Activated CD4-positive, alpha-beta T cell treated with anti-CD3 and anti-CD28 coated beads, Interleukin-2, amount 50 U/mL, for 1 hour (primary cell): ENCODE measurements at places on chromosomes 1 and 21.

DNA sequence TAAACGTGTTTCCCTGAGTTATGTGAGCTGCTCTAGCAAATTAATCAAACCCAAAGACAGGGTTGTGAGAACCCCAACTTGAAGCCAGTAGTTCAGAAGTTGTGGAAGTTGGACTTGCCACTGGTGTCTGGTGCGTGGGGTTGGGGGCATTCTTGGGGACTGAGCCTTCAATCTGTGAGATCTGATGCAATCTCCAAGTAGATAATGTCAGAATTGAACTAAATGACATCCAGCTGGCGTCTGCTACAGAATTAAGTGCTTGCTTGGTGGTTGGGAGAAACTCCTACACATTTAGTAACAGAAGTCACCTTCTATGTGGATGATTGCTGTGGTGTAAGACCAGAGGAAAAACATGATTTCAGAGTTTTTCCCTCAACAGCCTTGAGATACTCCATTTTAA is 207.4 kb downstream of the FGGY start:
- DNase-seq = no peak

DNA sequence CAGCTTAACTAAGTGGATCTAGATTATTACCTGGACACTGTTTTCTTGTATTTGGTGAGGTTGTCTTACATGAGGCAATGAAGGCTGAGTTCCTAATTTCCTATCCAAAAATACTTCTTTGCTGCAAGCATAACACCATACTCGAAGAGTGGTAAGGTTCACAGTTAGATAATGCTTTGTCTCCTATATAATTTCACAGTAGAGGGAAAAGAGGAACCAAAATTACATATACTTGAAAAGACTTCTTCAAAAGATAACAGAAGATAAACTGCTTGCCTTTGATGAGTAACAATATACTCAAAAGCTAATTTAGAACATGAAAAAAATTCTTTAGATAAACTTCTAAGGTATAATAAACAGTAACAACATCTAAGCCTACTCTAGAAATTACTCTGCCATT is 20.4 kb downstream of the USP33 start:
- DNase-seq = no peak

- DNase-seq = no peak
These were observed 12.8 kb downstream of the SMAP2 start for GRCh38 chr1:40386359-40386723.

- DNase-seq = no peak
These were observed 90.1 kb downstream of the TENT5C start for GRCh38 chr1:117695796-117696490.

- no peak for DNase-seq
These were observed 49.8 kb downstream of the ADGRL2 start for GRCh38 chr1:81850495-81850894.

- DNase-seq = no peak
These were observed 12.7 kb downstream of the CFAP298 start for GRCh38 chr21:32599526-32599925.

- no peak for DNase-seq
These were observed 430 bp downstream of the FAM167B start for GRCh38 chr1:32247452-32247851.

GRCh38 chr1:165075725-165076370 is 280.7 kb downstream of the LMX1A start:
- DNase-seq = no peak

- DNase-seq = no peak
These were observed 5.3 kb upstream of the FCER1A start for GRCh38 chr1:159296706-159297375.

DNA sequence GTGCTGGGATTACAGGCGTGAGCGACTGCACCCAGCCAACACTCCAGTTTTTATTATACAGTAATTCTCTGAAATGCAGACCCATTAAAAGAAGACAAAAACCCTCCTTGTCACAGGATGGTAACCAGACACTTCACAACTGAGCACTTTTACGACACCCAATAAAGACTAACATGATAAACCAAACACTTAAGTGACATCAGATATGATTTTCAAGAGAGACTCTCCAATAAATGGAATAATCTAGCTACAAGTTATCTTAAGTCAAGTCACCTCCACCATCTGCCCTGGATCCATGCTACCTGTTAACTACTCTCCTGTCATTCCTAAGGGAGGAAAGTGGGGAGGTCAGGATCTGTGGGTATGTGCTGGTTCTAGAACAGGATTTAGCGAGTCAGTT is 5.6 kb downstream of the GNG12 start:
- DNase-seq = no peak

DNA sequence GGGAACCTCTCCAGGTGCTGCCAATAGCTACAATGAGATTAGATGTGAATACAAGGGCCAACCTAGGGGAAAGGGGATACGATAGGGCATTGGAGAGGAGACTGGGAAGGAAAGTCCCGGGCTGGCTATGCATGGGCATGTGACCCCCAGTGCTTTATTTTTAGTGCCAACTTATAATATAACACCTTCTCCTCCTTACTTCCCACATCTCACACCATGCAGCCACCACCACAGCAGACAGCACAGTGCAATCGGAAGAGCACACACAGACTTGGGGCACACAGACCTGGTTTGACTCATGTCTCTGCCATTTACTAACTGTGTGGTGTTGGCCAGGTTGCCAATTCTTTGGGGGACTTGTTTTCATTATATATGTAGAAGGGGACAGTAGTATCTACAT is 85.4 kb downstream of the TOMM20 start:
- DNase-seq = no peak

DNA sequence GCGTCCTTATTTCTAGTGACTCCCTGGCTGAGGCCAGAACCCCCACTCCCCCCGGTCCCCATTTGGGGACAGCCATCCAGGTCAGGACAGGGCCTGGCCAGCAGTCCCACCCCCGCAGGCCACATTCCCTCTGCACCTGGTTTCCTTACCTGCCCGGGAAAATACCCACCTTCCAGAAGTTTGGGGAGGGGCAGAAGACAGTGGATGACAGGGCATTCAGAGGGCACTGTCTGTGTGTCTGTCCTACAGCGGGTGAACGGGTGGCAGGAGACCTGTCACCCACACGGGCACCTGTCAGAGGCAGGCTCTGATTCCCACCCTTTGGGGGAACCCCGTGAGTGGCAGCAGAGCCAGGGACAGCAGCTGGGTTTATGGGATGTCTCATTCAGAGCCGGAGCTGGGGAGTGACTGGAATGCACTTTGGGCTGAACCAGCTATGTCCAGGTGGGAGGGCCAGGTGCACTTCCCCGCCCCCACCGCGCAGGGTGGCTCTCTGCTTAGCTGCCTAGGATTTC is 2.0 kb downstream of the ARHGEF16 start:
- DNase-seq = no peak

- DNase-seq = no peak
These were observed 11.7 kb downstream of the NDC1 start for GRCh38 chr1:53826367-53826766.

GRCh38 chr1:84619383-84620102 is 45.3 kb upstream of the CTBS start:
- DNase-seq = no peak

- peak; percentile 22 for DNase-seq
These were observed 67.4 kb downstream of the ARHGEF10L start for GRCh38 chr1:17606826-17607440.

DNA sequence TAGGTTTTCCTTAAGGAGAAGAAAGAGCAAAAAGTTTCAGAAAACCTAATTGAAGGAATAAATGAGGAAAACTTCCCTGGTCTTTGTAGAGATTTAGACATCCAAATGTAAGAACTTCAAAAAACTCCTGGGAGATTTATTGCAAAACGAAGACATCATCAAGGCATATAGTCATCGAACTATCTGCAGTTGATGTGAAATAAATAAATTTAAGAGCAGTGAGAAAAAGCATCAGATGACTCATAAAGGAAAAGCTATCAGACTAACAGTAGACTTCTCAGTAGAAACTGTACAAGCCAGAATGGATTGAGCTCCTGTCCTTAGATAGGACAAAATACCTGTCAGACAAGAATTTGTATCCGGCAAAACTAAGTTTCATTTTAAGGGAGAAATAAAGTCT is 569.4 kb upstream of the ADAMTS5 start:
- no peak for DNase-seq

DNA sequence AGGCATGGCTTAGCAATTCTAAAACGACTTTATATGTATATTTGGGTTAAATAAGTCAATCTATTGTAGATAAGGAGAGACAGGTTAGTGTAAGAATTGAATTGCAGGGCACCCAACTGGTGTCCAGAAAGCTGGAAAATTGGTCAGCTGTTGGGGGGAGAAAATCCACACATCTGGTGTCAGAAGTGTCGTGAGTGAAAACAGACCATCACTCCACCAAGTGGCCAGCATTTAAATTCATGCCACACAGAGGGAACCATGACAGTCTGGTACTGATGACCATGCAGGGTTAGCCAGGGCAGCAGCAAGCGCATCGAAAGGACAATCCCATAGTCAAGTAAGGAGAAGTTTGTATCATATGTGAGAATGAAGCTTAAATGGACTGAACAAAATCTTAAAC is 11.7 kb downstream of the LAX1 start:
- no peak for DNase-seq

DNA sequence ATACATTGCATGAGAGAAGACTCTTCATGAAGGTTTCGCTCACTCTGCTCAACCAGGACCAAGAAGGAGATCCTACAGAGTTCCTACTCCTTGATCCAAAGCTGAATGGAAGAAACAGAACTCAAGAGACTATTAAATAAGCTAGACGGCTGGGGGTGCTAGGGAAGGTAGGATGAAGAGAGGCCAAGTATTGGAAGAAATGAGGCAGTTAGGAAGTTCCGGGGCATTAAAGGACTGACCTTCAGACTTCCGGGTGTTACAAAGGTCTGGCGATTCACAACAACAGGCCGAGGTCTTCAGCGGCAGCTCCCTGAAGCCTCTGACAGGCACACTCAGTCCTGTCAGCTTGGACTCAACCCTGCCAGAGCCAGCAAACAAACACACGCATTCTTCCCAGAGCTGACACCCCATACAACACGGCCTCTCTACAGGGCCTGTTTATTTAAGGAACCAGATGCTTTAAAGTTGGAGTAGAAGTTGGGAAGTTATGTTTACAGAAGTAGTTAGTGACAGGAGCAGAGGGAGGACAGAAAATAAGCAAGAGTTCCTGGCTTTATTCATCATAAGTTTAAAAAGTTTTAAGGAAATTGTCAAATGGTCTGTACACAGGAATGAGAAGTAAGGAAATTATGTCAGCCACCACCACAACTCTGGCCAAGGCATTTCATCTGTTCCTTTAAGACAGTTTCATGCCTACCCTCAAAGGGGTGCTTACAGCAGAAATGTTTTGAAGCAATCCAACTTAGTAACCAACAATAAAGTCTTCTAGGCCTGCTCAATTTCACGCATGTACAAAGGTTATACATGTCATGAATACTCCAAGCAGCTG is 4.7 kb downstream of the SORT1 start:
- DNase-seq = no peak

GRCh38 chr1:245687152-245687635 is 532.4 kb downstream of the KIF26B start:
- no peak for DNase-seq

- DNase-seq = no peak
These were observed 9.7 kb upstream of the TENT5C start for GRCh38 chr1:117596023-117596720.

GRCh38 chr1:116168277-116169032 is 57.3 kb downstream of the MAB21L3 start:
- DNase-seq = peak; percentile 86

- peak; percentile 81 for DNase-seq
These were observed at the start of gene EFNA4 for GRCh38 chr1:155063550-155064110. Gene EFNA4, plus strand, starts transcription at chr1:155063740. Its CDS starts 84 bp downstream, at chr1:155063824.

DNA sequence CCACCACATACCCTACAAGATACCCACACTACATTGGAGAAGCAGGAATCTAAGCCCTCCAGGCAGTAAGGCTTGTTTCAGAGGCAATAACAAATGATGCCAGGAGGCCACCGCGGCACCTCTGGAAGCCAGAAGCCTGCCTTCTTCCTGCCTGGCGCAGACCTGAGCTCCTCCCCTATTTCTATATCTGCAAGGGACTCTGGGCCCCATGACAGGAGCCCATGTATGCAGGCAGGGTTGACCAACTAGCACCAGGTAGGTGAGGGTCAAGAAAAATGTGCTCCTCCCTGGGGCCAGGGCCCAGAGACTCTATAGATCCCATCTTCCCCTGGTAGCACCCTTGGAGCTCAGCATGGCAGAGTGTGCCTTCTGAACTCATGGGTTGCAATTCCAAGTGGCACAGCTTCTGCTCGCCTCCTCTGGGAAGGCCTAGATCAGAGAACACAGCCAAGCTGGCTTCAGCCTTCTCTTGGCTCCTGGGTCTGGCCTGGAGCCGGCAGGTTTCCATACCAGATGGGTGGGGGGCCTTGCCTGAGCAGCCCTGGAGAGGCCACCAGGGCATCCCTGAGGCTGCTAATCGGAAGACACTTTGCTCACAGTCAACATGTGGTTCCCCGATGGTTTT is 85.1 kb downstream of the STUM start:
- DNase-seq = no peak

DNA sequence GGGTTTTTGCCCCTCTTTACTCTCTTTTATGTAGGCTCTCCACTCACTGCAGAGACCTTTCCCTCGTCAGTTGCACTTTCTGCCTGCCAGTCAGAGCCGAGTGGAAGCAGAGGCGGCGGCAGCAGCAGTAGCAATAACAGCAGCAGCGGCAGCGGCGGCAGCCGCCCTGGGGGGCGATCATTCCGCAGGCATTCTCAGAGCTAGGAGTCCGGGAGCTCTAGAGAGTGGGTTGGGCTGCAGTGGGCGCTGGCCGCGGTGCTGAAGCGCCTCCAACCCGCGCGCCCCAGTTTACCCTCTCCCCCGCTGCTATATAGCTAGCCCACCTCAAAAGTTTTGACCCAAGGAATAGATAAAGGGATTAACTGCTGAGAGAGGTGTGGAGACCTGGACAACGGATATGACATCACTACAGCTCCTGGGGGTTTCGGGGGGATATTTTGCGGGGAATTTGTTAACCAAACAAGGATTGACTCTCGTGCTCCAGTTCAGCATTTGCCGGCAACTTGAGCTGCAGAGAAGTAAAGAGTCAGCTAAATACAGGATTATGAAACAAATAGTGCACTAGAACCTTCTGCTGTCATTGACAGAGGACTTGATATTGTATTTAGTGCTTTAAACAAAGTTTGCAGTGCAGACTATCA is at the start of gene OLFM3:
Gene OLFM3 (minus strand): TSS at position 102 of the 641 bp plus-strand sequence.
- no peak for DNase-seq

DNA sequence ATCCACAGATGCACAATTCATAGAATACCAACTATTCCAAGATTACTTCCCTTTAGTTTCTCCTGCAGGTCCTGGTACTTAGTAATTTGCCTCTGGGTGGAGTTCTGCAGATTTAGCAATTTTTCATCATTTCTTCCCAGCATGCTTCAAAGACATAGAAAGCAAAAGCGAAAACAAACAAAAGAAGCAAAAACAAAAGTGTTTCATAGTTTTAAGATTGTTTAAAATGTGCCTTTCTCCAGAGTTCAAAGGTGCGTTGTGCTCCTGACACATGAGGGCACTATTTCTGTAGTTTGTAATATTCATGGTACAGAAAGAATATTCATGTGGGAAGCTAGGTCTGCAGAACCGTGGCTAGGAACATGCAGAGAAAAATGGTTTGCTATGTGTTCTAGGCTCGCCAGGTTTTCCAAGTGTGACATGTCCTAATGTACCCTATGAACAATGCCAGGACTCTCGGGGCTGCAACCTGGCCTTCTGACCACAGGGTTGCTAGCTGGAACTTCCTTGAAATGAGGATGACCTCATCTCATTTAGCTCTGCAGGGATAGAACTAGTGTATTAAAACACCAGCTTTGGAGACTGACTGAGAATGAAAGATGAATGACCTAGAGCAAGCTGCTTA is 30.0 kb upstream of the RCSD1 start:
- DNase-seq = no peak
